ENCODE measurements at places on chromosomes 4 and X.

- DNase-seq = no peak
Observed at GRCh38 chrX:122303761-122304160, 880.3 kb upstream of the GRIA3 start.

DNA sequence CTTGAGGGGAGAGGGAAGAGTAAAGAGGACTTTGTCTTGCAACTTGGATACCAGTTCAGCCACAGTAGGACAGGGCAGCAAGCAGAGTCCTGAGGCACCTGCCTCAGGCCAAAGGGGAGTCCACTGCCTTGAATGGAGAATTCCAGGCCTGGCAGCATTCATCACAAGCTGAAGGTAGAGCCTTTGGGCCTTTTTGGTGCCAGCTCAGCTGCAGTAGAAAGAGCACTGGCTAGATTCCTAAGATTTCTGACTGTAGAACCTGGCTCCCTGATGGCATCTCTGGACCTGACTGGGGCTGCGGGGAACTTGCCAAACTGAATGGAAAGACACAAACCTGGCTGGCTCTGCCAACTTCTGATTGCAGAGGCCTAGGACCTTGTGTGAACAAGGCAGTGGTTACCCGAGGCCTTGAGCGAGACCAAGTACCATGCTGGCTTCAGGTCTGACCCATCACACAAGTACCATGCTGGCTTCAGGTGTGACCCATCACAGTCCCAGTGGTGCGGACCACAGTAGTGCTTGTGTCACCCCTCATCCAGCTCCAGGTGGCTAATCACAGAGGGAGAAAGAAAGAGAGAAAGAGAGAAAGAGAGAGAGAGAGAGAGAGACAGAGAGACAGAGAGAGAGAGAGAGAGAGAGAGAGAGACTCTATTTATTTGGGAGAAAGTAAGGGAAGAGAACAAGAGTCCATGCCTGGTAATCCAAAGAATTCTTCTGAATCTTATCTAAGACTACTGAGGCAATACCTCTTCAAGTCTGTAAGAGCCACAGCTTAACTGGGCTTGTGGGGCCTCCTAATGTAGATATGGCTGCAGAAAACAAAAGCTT lies 137.6 kb upstream of the SPIN4 start:
- DNase-seq = no peak

- no peak for DNase-seq
Observed at GRCh38 chr4:92099861-92100260, 203.9 kb upstream of the GRID2 start.

DNA sequence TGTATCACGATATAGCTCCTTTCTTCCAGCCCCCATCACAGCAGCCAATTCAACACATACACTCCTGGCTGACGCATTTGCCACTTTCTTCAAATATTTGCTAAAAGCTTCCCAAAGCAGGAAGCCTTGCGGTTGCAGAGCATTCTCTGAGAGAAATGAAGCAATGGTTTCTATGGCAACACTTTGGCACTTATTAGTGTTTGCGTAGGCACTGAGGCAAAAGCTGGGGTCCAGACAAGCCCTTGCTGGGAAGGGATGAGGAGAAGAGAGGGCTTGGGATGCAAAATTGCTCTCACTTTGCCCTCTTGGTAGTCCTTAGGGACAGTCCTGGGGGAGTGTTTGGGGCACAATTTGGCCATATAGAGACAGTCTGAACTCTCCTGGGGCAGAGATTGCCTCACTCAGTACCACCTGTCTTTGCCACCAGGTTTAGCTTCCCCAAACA lies 55.0 kb upstream of the PAK3 start:
- peak; percentile 90 for DNase-seq

DNA sequence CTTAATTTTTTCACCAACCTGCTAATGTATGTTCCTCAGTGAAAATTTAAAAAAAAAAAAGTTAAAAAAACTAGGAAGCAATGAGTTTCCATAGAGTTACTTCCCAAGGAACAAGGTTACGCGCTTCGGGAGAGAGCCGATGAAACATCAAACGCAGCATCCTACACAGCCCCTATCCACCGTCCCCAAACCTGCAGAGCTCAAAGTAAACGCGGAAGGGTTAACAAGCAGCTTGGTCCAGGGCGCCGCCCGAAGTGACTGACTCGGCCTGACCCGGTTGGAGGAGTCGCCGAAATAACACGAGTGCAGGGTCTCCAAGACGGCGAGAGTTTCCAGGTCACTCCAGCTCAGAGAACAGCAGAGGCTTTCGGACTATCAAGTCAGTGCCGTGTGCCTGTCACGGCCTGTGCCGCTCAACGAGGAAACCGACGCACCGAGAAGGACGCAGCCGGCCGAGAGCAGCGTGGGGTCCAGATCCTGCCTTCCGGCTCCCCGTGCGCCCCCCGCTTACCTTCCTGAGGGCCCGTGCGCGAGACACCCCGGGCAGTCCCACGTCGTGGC lies 512 bp downstream of the NOP14 start:
- peak; percentile 36 for DNase-seq

GRCh38 chrX:115067812-115068211 lies 50.4 kb upstream of the IL13RA2 start:
- peak; percentile 24 for DNase-seq
